Stimulated activated CD8-positive, alpha-beta memory T cell treated with anti-CD3 and anti-CD28 coated beads, Interleukin-2, amount 100 ng/mL, for 1 hour (primary cell): ENCODE measurements at places on chromosomes 7 and 10.

- no peak for DNase-seq
Measured at GRCh38 chr7:112214883-112215282, 8.4 kb downstream of the ZNF277 start.

DNA sequence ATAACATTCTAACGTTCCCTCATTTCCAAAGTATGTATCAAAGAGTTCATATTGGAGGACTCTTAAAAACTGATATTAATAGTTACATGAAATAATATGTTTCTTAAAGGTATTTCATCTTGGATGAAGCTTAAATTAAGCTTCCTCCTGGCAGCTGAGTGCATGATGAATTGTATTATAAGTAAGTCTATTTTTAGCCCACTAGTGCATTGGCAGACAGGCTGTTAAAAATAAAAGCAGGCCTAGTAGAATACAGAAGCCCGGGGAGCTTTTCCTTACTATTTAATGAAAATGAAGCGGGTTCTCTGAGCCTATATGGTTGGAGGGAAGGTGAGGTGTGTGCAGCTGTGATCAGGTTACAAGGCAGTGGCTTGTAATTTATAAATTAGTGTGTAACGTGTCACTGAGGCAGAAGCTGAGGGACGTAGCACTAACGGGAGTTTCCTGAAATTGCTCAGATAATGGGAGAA is 130.7 kb upstream of the KMT2E start:
- DNase-seq: no peak

- no peak for DNase-seq
Measured at GRCh38 chr10:24465124-24465874, 256.4 kb downstream of the KIAA1217 start.

GRCh38 chr7:32158751-32159745 is 88.8 kb upstream of the PDE1C start:
- no peak for DNase-seq

DNA sequence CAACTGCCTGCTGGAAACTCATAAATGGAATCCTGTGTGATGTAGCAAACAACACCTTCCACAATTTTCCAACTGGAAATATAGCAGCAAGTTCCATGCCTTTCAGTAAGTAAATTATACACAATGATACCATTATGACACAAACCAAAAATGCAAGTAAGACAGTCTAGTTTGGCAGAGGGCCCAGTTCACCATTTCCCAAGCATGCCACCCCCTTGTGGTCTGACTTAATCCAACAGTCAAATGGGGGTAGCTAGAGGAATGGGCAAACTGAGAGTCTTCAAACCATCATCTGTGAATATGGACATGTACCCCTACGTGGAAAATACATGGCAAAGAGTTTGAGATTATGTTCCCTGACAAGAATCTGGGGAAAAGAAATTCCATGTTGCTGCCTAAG is 137.6 kb upstream of the VWC2 start:
- DNase-seq: no peak

DNA sequence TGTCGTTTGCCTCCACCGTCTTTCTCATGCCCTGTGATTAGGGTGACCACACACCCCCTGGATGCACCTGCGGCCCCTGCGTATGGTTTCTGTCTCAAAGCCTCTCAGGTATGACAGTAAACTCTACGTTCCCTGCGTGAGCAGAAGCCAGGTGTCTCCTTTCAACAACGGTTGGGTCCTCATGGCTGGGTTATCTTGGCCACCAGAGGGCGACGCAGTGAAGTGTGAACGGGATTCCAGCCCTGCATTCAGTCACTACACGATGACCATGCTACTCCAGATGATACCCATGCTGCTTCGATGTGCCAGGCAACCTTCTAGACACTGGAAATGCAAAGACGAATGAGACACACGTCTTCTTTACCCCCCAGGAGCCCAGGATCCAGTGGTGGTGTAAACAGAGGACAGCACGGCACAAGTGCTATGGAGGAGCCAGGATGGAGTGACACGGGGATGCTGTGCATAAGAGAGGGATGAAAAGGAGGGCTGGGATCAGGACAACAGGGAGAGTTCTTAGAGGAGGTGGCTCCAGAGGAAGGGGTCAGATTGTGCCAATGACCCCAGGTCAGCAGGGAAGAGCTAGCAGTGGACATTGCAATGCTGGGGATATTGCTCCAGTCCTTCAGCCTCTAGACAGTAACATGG is 228.1 kb upstream of the PFKP start:
- no peak for DNase-seq
